Epithelial cell of alveolus of lung (primary cell): ENCODE measurements at places on chromosomes 2 and 18. TPM values are rescaled to one million over a fixed set of nuclear protein-coding genes. Genes with fewer than 3 reads are reported as not detected.

FBLN7 gene
- 0.52 and 1.8 TPM in 2 replicates for total RNA-seq

SESTD1 gene
- total RNA-seq = 11.5 and 18.3 TPM in 2 replicates

FHOD3 gene
- 3.0 and 4.9 TPM in 2 replicates for total RNA-seq

CTIF gene
- 14.9 and 21.5 TPM in 2 replicates for total RNA-seq

REG1B gene
- not detected in 2 replicates for total RNA-seq

GPBAR1 gene
- total RNA-seq = 0.26 and 0.88 TPM in 2 replicates

ZSWIM2 gene
- total RNA-seq = not detected in 2 replicates
